ENCODE measurements at places on chromosomes 6 and 20. TPM values are rescaled to one million over a fixed set of nuclear protein-coding genes. Genes with fewer than 3 reads are reported as not detected.

Gene REM1
- not detected for total RNA-seq

Gene KCNK5
- total RNA-seq: 5.7 TPM

Gene APOBEC2
- not detected for total RNA-seq

Gene TTI1
- 55.9 TPM for total RNA-seq

Gene GGTLC1
- total RNA-seq: not detected

Gene ANGPT4
- total RNA-seq: 0.06 TPM

Gene PNRC1
- total RNA-seq: 236 TPM

Gene TREML1
- not detected for total RNA-seq

Gene DDR1
- total RNA-seq: 234 TPM

Gene GMNN
- total RNA-seq: 69.1 TPM

Gene KIAA1755
- 0.22 TPM for total RNA-seq

Gene MEP1A
- not detected for total RNA-seq

Gene LRRC73
- total RNA-seq: 0.37 TPM

Gene DOK5
- total RNA-seq: 3.1 TPM

Gene TRIM38
- 0.25 TPM for total RNA-seq

Gene SOX18
- not detected for total RNA-seq

Gene GLP1R
- total RNA-seq: 1.3 TPM

Gene CLPSL2
- total RNA-seq: not detected

Gene CDSN
- not detected for total RNA-seq

Gene DNAH8
- total RNA-seq: 0.09 TPM

Gene FRMD1
- not detected for total RNA-seq
